ENCODE measurements at places on chromosomes 6 and 20.

- no peak for DNase-seq
Observed at GRCh38 chr6:125236536-125237327, 65.0 kb downstream of the HDDC2 start.

DNA sequence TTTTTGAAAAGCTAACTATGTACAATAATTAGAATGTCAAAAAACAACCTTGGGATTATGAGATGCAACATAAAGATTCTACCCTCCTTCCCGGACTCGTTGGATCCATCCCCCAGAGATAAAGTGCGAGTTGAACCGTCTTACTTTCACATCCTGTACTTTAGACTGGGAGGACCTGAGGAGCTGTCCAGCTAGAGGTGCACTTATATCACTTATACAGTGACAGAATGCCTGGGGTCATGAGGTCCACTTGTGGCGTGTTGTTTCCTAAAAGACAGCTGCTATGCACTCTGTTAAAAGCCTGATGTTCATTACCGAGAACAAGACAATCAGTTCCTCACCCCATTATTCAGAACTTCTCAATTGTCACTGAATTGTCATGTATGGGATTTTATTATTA lies 2.1 kb downstream of the CDS2 start:
- no peak for DNase-seq

DNA sequence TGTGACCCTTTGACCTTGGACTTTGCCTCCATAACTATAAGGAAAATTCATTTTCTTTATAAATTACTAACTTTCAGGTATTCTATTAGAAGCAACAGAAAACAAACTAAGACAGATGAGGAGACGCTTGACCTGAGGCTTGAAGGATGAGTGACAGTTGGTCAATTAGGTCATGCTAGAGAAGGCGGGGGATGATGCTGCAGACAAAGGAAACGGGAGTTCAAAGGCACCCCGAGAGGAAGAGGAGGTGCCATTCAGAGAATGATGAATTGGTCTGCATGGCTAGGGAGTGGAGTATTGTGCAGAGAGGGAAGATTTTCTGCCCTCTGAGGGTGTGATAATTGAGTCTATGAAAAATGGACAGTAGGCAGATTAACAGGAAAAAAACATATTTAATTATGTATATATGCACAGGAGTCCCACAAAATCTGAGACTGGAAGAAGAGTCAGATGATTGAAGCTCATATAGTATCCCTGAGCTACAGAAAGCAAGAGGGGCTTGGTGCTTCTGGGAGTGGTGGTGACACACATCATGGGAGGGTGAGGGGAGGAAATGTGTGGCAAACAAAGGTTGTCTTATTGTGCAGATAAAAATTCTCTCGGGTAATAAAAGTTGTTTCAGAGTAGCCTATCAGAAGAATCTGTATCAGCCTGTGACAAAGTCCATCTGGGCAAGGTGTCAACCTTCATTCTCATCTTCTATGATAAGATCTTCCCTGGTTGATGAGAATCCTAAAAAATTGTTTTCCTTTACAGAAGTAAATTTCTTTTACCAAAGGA lies 20.4 kb upstream of the FUCA2 start:
- DNase-seq, result no peak

GRCh38 chr6:163745536-163746400 lies 331.2 kb downstream of the QKI start:
- DNase-seq, result no peak

DNA sequence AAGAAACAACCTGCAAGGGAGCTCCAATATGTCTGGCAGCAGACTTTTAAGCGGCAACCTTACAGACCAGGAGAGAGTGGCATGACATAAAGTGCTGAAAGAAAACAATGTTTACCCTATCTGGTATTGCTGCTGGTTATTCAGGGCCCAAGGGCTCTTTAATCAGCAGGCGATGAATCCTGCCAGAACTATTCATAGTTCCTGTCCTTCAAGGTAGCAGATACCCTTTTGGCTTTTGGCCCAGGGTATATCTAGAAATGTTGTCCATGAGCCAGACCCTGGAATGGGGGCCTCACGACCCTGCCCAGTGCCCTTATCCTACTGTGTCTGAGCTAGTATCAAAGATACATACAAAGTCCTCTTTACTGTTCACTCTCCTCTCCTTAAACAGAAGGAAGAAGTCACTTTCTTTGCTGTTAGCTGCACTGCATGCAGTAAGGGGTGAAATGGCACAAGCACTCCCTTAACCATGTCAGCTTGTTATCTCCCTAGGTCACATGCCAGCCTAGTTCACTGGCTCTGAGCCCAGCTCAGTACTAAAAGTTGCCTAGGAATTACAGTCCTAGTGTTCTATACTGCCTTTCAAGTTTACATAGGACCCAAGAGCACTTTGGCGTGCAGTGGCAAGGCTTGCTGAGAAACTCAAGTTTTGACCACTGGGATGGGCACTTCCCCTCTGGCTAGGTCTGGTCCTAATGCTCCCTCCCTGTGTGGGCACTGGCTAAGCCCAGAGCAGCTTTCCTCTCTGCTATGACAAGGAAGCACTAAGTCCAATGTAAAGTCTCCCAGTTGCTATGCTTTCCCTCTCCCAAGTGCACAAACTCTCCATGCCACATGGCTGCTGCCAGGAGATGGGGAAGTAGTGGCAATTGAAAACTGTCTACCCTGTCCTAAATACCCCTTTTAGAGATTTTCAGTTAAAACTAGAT lies 122.0 kb downstream of the HTR1B start:
- DNase-seq, result no peak

GRCh38 chr6:4801491-4802110 lies 25.4 kb downstream of the CDYL start:
- no peak for DNase-seq

GRCh38 chr6:168128631-168129291 lies 49.7 kb upstream of the FRMD1 start:
- no peak for DNase-seq

DNA sequence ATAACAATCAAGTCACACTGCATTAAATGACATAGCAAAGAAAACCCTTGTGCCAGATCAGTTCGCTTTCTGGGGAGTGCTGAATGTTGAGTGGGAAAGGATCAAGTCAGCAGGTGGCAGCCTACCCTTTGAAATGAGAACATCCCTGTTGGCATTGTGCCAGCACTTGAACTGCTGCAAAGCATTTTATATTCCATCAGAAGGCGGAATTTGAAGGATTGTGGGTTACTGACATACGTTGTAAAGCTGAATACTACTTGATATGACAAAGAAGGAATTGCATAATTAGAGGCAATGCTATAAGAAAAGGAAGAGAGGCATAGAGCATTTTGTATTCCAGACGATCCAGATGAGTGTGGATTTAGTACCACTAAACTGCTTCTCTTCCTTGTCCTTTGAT lies 26.5 kb downstream of the BCKDHB start:
- peak; percentile 60 for DNase-seq

- no peak for DNase-seq
Observed at GRCh38 chr20:33772439-33772838, 38.7 kb upstream of the CHMP4B start.

DNA sequence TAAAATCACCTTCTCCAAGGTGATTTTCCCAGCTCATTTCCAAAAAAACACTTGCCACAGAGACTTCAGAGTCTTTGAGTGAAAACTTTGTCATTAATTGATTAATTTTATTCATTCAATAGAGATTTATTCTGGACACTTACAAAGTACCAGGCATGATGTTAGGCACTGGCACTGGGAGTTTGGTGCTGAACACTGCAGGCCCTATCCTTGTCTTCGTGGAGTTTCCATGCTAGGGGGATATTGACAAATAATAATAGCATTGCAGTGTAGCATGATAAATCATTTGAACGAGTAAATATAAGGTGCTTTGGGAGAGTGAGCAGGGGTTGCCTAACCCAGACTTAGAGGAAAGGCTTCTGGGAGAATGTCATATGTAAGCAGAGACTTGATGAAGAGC lies 145.7 kb downstream of the SOX4 start:
- no peak for DNase-seq

DNA sequence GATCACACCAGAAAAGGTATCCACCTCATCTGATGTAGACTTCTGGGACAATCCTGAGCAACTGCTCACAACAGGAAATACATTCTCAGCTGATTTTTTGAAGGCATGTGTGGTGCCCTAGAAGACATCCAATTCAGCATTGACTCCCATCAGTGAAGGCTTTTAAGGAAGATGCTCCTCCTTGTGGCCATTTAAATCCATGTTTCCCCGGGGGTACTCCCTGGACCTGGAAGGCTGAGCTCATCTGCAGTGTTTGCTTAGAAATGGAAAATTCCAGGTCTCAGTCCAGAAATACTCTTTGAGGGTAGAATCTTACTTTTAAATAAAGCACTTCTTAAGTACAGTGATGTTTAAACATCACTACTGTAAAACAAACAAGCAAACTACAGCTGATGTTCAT lies 195.5 kb upstream of the PDE10A start:
- DNase-seq, result no peak

DNA sequence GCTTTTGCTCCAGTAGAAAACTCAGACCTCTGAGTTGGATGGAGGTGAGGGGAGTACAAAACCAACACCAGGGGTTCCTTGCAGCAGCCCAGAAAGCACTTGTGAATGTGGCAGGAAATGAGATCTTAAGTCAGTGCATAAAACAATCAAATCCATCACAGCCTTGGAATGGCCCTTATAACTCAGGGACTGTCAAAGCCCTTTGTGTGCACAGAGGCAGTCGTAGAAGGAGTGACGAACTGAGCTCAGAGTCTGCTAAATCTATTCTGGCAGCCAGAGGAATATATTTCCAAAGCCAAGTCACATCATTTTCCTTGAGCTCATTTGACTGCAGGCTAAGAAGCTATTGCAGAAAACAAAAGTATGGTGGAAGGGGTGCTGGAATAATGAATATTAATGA lies 676.6 kb downstream of the DHX35 start:
- DNase-seq, result no peak

DNA sequence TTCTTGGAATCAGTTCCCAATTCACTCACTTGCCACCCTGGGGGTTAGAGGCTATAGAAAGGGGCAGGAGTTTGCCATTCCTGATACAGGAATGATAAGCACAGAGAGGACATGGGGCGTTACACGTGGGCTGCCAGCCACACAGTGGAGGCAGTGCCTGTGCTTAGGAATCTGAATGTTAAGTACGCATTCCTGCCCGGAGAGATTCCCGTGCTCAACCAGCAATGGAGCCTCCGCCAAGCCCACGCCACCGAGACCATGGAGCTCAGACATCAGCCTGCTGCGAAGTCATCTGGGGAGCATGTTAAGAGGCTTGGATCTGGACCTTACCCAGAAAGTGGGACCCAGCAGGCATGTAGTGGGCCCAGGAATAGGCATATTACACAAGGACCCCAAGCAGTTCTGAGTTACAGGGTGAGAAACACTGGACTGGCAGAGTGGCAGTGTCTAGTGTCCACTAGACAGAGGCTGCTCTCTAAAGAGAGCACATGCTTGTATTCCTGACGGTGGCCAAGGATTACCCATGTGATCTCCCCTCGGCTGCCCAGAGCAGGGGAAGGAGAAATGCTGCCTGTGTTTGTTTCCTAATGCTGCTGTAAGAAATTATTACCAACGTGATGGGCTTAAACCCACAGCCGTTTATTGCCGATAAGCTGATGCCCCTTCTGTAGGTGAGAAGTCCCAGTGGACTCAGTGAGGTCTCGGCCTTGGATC lies 138.2 kb downstream of the BMP7 start:
- DNase-seq, result peak; percentile 51

- no peak for DNase-seq
Observed at GRCh38 chr20:59771506-59772372, 161.7 kb downstream of the SYCP2 start.

- DNase-seq, result no peak
Observed at GRCh38 chr6:13624871-13625288, 9.7 kb downstream of the NOL7 start.

DNA sequence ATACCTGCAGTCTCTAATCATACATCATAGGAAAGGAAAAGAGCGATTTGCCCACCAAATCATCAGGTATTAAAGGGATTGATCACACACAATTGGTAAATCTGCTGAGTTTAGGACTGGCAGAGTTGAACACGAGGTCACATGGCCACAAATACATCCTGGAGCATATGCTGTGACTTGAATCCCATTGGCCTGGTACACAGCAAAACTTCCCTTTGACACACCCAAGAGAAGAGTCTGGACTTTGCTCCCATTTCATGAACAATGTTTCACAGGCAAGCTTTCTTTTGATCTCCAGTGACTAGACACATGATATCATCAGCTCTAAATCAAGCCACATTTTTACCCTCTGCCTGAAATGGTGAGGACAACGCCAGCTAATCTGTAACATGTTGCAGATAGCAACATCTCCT lies 117.9 kb downstream of the ISM1 start:
- peak; percentile 30 for DNase-seq

GRCh38 chr6:167091805-167092107 lies 31.1 kb upstream of the CCR6 start:
- no peak for DNase-seq

GRCh38 chr6:154479771-154480639 lies 30.5 kb downstream of the CNKSR3 start:
- DNase-seq, result peak; percentile 79

- DNase-seq, result no peak
Observed at GRCh38 chr6:148179786-148180185, 162.9 kb upstream of the SASH1 start.

- DNase-seq, result peak; percentile 48
Observed at GRCh38 chr6:1904466-1904799, 294.7 kb downstream of the FOXC1 start.

GRCh38 chr6:14077193-14077867 lies 40.2 kb upstream of the CD83 start:
- no peak for DNase-seq

DNA sequence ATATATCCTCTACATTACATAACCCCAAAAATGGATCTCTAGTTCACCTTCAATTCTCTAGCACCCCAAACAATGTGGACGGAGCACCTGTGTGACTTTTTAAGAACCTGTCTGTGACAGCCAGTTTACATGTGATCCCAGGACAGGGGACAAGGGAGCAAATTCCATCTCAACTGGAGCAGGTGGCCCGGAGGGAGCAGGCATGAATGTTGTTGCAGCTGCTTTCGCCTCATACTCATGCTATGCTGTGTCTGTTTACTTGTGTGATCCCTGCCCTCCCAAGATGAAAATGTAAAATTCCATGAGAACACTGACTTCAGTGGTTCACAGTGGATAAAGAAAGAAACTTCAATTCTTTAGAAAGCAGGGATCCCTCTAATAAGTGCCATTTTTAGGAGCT lies 600.3 kb downstream of the CDH26 start:
- DNase-seq, result no peak

DNA sequence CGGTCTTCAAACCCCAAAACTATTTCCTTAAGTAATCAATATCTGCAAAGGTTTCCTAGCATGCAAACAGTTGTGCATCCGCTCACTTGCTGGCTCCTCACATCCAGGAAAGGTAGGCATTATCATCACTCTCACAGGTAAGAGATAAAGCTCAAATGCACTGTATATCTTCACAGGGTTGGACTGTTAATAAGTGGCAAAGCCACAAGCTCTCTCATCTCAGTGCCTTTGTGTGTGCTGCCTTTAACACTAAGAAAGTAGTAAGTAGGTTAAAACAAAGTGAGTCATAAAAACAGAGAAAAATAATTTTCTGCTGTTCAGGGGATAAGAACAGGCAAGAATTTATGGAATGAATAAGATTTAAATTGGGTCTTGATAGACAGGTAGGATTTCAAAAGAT lies 21.3 kb downstream of the MAN1A1 start:
- DNase-seq, result no peak

All from kidney (tissue), 22 donors.